ENCODE measurements at places on chromosomes 2 and 18. TPM values are rescaled to one million over a fixed set of nuclear protein-coding genes. Genes with fewer than 3 reads are reported as not detected.
A peak's percentile ranks its signal among the peaks of the same experiment; 100 is the strongest.

Gene COPS8
- 65.6 TPM for total RNA-seq

Gene GALNT5
- not detected for total RNA-seq

Gene RGPD3
- total RNA-seq: not detected

- H3K36me3 ChIP-seq: no peaks in the 10 kb centered on the region
- H3K4me3 ChIP-seq: no peak overlapping the region
- H3K27me3 ChIP-seq: peaks cover 3% of the 10 kb centered on the region
- no peak for DNase-seq
Observed at GRCh38 chr2:142871396-142871795, 6.1 kb upstream of the KYNU start.

- peaks cover 15% of the 10 kb centered on the region for H3K4me1 ChIP-seq
- no peak overlapping the region for H3K27ac ChIP-seq
- peaks cover 5% of the 10 kb centered on the region for H3K36me3 ChIP-seq
- no peak for DNase-seq
Observed at GRCh38 chr18:74288730-74289129, 3.0 kb downstream of the CYB5A start.

DNA sequence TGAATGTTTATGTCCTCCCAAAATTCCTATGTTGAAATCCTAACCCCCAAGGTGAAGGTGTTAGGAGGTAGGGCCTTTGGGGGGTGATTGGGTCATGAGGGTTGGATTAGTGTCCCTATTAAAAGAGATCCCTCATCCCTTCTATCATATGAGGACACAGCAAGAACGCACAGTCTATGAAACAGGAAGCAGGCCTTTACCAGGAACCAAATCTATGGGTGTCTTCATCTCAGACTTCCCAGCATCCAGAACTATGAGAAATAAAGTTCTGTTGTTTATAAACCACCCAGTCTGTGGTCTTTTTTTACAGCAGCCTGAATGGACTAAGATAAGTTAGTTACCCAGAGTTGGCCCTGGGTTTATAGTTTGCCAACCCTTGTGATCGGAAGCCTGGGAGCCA lies 153.1 kb downstream of the INO80D start:
- no peak overlapping the region for H3K27ac ChIP-seq
- no peak overlapping the region for H3K4me3 ChIP-seq
- H3K4me1 ChIP-seq: no peaks in the 10 kb centered on the region

DNA sequence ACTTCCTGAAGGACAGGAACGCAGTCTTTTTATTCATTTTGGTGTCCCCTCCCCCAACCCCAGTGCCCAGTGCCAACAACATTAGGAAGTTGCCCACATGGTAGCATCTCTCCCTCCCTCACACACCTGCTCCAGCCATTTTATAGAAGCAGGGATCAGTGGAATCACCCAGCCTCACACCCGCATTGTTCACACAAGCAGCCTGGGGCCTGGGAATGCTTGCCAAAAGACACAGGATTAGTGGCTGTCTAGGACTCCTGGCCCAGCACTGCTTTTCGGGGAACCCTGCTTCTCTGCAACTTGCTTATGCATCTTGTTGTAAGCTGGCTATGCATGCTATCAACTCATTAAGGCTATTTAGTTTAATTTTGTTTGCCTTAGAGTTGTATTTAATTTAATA lies 17.9 kb downstream of the TMEM37 start:
- no peak overlapping the region for H3K27ac ChIP-seq
- H3K36me3 ChIP-seq: no peaks in the 10 kb centered on the region
- H3K27me3 ChIP-seq: peaks cover 29% of the 10 kb centered on the region

DNA sequence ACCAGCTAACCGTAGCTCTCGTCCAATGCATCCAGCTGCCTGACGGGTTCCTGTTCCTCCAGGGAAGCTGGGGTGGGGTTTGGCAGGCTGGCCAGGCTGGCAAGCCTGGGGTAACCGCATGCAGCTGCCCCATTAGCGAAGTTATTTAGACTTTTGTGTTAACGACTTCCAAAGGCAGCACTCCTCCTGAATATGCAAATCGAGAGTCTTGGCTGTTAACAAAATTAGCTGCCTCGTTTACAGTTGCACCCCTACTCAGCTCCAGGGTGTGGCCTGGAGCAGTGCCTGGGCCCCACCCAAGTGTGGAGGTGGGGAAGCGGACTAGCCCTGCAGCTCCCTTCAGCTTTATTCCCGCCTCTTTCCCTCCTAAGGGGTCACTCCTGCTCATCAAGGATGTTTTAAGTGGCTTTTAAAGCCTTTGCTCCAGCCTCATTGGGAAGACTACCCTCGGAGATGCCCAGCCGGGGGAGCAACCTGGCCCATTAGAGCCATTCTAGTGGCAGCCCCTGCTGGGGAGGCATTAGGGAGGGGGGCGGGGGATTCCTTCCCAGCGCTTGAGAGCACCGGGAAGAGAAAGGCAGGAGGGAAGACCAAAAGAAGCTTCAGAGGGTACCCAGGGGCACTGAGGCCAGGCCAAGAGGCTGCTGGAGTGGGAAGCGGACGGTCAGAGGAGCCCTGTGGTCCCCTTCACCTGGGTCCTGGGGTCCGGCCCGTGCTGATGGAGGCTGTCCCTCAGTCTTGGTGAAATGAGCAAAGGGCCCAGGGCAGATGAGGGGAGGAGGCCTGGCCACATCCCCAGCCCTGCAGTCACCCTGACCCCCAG lies 204.1 kb downstream of the CELF4 start:
- no peak overlapping the region for H3K27ac ChIP-seq
- H3K27me3 ChIP-seq: peaks cover 28% of the 10 kb centered on the region
- no peak overlapping the region for H3K4me3 ChIP-seq

GRCh38 chr2:238513346-238513745 lies 86.6 kb downstream of the ASB1 start:
- H3K27me3 ChIP-seq: no peaks in the 10 kb centered on the region
- no peak overlapping the region for H3K27ac ChIP-seq
- DNase-seq: peak; percentile 33

DNA sequence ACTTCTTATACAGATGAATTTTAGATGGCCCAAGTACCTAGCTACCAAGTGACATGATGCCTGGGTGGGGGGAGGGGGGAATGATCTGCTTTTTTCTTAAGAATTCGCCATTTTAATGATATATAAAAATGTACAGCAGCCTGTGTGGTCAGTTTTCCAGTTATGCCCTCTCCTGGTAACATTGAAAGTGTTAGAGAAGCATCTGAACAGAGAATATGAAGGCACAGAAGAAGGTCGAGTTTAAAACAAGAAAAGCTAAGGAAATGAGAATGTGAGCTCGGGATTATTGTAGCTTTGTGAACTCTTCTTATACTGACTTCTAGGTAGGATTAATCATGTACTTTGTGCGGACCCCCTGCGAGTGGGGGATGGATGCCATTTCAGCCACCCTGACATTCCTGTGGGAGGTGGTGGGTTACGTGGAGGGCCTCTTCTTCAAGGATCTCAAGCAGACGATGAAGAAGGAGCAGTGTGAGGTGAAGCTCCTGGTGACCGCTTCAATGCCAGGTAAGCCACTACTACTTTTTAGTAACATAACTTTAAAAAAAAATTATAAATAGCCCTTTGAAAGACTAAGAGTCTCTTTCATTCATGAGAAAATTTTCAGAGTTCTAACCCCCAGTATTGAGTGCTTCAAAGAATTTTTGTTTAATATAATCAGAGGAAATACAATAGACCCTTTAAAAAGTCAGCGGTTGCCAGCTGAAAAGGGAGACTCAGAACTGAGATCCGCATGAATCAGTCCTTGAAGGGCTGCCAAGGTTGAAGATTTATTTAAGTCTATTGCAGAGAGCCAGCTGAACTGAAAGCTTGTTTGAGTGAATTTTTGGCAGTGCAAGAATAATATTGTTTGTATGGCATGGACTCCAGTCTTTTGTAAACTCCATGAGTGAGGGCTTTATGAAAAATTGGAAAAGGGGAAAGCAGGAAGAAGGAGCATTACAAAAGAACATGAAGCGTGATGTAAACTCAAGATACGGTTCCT lies 68.6 kb upstream of the RPE start:
- H3K36me3 ChIP-seq: no peaks in the 10 kb centered on the region
- DNase-seq: no peak
- H3K27me3 ChIP-seq: peaks cover 3% of the 10 kb centered on the region
- H3K27ac ChIP-seq: no peak overlapping the region
- no peaks in the 10 kb centered on the region for H3K4me1 ChIP-seq

- no peaks in the 10 kb centered on the region for H3K36me3 ChIP-seq
- H3K27me3 ChIP-seq: peaks cover 22% of the 10 kb centered on the region
- H3K4me1 ChIP-seq: no peaks in the 10 kb centered on the region
- no peak overlapping the region for H3K4me3 ChIP-seq
- H3K27ac ChIP-seq: no peak overlapping the region
- no peak for DNase-seq
Observed at GRCh38 chr2:217938036-217938435, 64.8 kb downstream of the TNS1 start.

DNA sequence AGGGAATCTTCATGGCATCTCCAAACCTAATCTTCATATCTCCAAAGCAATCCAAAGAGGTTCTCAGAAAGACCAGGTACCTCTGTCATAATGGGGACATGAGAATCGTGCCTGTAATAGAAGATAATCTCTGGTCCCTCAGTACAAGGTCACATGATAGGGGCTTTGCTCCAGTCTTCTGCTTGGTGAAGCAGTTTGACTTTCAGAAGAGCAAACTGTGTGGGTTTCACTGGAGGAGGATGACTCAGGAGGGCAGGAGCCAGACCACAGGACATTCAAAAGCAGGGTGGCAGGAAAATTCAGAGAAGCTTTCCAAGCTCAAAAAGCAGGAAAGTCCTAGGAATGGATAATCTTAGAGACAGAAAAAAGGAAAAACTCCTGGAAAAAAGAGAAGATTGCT lies 10.6 kb upstream of the PAX3 start:
- peaks cover 4% of the 10 kb centered on the region for H3K36me3 ChIP-seq
- no peak for DNase-seq
- H3K4me1 ChIP-seq: peaks cover 26% of the 10 kb centered on the region
- H3K27ac ChIP-seq: no peak overlapping the region

- H3K4me1 ChIP-seq: no peaks in the 10 kb centered on the region
- no peak overlapping the region for H3K27ac ChIP-seq
- no peak overlapping the region for H3K4me3 ChIP-seq
- H3K36me3 ChIP-seq: no peaks in the 10 kb centered on the region
- DNase-seq: no peak
Observed at GRCh38 chr18:55119434-55119833, 160.2 kb upstream of the CCDC68 start.

DNA sequence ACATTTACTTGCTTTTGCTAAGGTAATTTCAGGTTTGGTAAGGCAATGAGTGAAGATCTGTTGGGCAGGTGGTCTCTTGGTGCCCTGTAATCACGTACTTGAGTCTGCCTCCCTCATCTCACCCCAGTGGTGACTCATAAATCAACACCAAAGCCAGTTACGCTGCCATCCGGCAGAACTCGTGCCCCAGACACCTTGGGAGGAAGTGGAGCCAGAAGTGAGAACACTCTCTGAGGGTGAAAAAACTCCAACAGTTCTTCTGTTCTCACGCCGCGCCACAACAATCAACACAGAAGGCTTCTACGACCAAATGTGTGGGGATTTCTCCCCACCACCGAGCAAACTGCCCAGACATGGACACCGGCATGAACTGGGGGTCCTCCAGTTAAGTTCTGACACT lies 206.2 kb downstream of the ARL4C start:
- H3K4me1 ChIP-seq: peaks cover 73% of the 10 kb centered on the region
- peak; percentile 85 for DNase-seq
